ENCODE measurements at places on chromosomes 5 and 9.

GRCh38 chr5:166938071-166938470, 1353.4 kb upstream of the WWC1 start:
- DNase-seq: no peak

DNA sequence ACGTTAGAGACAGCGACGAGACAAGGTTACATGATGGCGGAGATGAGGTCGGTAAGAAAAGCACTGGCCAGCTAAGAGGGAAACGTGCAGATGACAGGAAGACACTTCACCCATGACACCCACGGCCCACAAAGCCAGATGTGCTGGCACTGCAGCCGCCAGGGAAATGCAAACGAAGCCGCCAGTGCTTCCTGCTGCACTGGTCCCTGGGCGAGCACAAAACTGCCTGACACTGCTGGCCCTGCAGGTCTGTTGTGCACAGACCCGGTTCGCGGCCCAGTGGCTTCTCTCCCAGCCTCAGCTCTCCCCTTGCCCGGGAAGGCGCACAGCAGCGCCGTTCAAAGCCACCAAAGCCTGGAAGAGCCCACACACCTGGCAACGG, 20.3 kb downstream of the QSOX2 start:
- no peak for DNase-seq

DNA sequence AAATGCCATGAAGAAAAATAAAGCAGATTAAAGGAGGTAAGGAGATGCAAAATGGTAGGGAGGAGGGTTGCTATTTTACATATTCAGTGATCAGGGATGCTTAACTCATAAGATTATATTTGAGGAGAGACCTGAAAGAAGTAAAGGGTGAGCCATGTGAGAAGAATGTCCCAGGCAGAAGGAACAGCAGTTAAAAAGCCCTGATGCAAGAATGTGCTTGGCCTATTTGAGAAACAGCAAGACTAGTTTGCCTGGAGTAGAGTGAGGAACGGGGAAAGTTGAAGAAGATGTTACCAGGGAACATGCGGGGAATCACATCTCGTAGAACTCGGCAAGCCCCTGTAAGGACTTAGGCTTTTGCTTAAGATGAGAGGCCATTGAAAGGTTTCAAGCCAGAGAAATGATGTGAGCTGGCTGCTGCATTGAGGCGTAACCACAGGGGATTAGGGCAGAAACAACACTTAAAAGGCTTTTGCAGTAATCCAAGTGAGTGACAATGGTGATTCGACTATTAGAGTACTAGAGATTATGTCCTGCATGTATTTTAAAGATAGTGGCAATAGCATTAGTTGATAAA, 198.7 kb downstream of the VPS13A start:
- no peak for DNase-seq

- DNase-seq: no peak
Observed at GRCh38 chr5:145407300-145408047, 427.7 kb downstream of the PRELID2 start.

- DNase-seq: no peak
Observed at GRCh38 chr9:7561527-7562080, 238.0 kb downstream of the DMAC1 start.

DNA sequence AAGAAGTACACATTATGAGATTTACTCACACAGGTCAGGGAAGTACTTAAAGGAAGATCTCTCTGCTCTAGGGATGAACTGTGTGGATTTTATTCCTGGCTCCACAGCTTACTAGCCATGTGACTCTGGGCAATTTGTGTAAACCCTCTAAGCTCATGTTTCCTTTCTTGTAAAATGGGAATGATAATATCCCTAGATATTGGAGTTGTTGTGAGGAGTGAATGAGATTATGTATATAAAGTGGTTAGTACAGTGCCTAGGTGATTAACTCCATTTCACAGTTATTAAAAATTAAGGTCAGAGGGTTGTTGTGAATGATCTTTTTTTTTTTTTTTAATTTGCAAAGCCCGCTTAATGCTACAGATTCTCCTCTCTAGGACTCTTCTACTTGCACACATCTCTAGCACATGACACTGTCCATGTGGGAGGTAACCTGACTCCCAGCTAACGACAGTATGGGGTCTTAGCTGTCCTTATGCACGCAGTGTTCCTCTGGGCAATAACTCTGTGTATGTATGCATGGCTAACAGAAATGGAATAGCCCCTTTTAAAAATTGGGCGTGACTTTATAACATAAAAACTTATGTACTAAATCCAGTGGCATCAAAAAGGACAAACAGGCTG, 23.9 kb upstream of the MYOT start:
- no peak for DNase-seq

GRCh38 chr9:36923025-36923625, 110.9 kb downstream of the PAX5 start:
- DNase-seq: no peak

All from stimulated activated naive CD4-positive, alpha-beta T cell treated with Interleukin-2 at 50 U/mL for 16 hours (primary cell).